ENCODE measurements at places on chromosomes 6 and 20.

GRCh38 chr6:2667617-2668016, 83.1 kb downstream of the MYLK4 start:
- no peak for DNase-seq

DNA sequence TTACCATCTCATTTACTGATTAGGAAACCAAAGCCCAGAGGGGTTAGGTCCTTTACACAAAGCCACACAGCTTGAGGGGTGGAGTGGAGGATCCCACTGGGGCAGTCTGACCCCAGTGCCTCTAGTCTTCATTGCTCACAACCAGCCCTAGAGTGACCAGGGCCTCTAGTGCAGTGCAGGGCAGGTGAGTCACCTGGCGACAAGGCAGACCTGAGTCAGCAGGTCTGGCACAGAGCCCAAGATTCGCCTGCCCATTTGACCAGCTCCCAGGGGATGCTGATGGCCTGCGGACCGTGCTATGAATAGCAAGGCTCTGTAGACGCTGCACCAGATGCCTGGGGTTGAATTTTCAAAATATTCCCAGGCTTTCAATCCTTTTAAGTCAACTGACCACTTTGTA, 29.9 kb downstream of the CDH26 start:
- DNase-seq: no peak

GRCh38 chr6:158709809-158710208, 60.0 kb downstream of the SYTL3 start:
- DNase-seq: no peak

GRCh38 chr6:78059171-78059570, 406.3 kb downstream of the MEI4 start:
- no peak for DNase-seq

- DNase-seq: no peak
Measured at GRCh38 chr20:50284811-50285375, 94.3 kb downstream of the CEBPB start.

GRCh38 chr20:22511943-22512910, 72.1 kb downstream of the FOXA2 start:
- no peak for DNase-seq

DNA sequence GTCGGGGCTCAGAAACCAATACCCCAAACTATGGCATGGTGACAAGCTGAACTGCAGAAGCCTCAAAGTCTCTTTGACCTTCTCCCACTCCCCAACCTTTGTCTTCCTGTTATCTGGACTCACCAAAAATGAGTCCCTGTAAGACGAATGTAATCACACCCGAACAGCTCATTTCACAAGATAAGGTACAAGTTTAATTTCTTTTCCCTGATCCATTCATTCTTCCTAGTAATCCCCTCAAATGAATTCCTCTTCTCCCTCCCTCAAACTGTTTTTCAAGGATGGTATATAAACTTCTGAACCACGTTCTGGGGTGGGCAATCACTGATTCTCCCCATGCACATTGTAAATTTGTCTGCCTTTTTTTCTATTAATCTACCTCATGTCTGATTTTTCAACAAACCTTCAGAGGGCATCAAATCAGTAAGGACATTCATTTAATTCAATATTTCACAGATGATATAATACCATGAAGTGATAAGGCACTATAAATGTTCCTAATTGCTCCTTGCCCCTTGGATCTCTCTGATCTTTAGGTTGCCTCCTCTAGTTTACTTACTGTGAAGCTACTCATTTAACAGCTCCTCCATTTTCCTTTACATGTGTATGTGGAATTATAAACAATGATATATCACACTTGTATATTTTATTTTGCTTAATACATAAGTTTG, 77.2 kb downstream of the OR2B2 start:
- no peak for DNase-seq

- no peak for DNase-seq
Measured at GRCh38 chr20:51616060-51616459, 73.5 kb upstream of the NFATC2 start.

DNA sequence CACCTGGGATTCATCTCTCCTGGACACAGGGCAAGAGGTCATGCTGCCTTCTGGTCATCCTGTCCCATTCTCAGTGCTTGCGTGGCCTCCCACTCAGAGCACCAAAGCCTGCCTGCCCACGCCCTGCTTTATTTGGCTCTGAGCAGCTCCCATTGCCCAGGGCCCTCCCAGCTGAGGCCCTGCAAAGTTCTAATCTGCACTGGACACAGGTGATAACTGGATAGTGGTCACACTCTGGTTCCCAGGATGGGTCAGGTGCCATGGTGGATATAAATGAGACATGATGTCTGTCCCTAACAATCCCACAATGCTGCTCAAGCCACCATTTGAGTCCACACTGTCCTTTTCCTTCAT, 39.5 kb downstream of the CPXM1 start:
- no peak for DNase-seq

- peak; percentile 8 for DNase-seq
Measured at GRCh38 chr20:44805335-44805978, 4.9 kb downstream of the RIMS4 start.

DNA sequence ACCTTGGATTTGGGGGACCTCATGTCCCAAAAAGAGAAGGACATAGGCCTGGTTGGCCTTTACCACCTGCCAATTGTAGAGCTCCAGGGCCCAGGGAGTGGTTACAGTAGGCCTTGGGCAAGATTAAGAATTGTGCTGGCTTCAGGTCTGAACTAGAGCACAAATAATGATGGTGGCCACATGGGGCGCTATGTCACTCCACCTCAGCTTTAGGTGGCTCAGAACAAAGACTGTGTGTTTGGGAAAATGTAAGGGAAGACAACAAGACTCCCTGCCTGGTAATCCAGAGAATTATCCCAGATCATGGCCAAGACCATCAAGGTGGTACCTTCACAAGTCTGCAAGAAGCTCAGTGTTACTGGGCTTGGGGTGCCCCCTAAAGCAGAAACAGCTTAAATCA, 224.9 kb upstream of the OPRM1 start:
- DNase-seq: no peak

DNA sequence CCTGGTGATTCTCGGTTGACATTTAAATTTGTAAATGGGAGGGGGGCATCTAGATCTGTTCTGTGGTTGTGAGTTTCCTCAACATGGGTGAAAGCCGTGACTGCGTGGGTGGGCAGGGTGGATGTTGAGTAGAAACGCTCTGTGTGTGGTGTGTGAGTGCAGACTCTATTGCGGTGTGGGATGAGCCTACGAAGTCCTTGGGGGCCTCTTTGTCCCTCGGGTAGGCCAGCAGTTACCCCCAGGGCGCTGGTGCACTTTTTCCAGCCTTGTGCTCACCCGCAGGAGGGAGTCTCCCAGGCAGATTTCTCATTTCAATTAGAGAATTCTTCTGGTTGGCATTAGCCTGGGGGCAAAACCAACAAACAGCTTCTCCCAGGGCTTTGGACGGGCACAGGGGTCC, 10.6 kb downstream of the TOX2 start:
- peak; percentile 50 for DNase-seq

- DNase-seq: no peak
Measured at GRCh38 chr6:30810813-30811339, 66.5 kb upstream of the IER3 start.

- no peak for DNase-seq
Measured at GRCh38 chr6:32050562-32050961, 12.3 kb downstream of the CYP21A2 start.

GRCh38 chr6:170366248-170366960, 59.8 kb downstream of the FAM120B start:
- DNase-seq: peak; percentile 35

DNA sequence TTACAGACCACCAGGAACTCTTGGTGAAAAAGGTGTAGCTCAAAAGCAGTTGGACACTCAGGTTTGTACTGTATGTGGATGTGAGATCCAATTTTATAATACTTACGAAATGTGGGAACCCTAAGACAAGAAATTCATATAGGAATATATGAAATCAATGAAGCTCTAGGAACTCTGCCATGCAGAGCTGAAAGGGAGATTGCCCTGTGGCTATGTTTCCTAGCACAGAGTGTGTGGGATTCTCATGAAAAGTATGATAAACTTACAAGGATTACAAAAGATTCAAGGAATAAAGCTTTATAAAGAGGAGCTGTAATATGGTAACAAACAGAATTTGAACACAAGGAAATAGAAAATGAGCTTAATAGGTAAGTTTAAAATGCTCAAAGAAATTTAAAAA, 205.7 kb upstream of the FAM83B start:
- DNase-seq: no peak

GRCh38 chr20:36856691-36857635, 19.0 kb upstream of the TLDC2 start:
- DNase-seq: peak; percentile 90

DNA sequence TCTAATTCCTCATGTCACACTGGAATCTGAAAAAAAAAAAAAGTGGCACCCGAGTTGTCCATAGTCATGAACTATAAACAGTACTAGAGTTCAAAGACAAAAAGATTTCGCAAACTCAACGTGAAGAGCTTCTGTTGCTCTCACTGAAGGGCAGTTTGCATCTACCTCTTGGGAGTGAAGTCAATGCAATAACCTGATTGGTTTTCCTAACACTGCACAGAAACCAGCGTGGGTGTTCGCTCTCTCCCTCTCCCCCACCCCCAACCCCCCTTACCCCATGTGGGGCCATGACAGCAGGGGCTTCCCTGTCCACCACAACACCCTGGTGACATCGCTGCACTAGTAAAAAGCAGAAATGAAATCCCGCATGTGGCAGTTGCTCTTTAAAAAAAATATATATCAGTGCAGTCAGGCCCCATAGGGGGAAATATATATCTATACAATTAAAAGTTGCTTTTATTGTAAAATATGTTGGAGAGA, 66.9 kb downstream of the GMPR start:
- no peak for DNase-seq

DNA sequence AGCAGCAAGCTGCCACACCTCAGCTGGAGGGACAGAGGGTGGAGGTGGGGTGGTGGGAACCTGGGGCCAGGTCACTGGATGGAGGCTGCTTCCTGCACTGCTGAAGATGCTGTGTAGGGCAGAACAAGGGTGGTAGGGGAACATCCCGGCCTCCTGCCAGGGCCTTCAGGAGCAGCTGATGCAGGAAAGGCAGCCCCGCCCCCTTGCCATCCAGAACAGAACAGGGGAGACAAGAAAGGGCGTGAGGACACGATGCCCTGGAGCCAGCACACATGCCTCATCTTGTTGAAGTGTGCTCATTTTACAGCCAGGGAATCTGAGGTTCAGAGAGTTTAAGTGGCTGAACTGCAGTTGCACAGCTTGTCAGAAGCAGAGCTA, 43.1 kb upstream of the PHACTR3 start:
- no peak for DNase-seq

- DNase-seq: no peak
Measured at GRCh38 chr20:42419814-42420532, 769.7 kb downstream of the PTPRT start.

DNA sequence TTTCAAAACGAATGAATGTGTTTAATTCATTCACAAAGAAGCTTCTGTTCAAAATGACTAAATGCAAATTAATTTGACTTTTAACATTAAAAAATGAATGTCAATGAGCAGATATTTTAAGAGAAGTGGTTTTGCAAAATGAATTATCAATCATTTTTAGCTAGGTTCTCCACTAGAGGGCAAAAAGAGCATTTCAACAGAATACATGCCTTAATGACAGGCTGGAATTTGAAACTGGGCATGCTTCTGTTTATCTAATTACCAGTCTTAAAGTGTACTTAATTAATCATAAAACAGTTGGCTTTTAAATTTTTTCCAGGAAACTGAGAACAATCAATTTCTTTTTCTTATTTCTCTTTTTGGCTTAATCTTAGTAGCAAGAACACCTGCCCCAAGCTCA, 63.8 kb upstream of the TINAG start:
- DNase-seq: peak; percentile 14

DNA sequence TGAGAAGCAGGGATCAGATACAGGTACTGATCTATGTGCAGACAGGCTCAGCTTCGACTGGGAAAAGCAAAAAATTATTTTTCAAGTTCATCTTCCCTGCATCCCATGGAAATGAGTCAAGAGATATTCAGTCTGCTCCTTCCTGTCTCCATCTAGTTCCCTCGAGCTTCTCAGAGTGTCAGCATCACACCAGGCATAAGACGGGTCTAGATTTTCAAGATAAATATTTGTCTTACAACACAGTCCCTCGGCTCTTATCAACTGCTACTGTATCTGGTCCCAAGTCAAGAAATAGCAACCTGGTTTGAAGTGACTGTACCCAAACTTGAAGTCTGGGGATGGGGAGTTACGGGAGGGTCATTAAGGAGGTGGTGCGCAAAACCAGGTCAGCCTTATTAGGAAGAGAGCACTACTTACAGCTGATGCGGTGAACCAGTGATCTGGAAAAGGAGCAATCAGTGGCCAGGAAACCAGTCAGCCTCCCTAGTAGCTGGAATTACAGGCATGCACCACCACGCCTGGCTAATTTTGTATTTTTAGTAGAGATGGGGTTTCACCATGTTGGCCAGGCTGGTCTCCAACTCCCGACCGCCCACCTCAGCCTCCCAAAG, 29.7 kb downstream of the ZMYND8 start:
- DNase-seq: no peak

GRCh38 chr6:95517568-95517967, 59.8 kb upstream of the MANEA start:
- DNase-seq: no peak

GRCh38 chr20:45104786-45105185, 3.9 kb upstream of the KCNS1 start:
- DNase-seq: no peak

- DNase-seq: no peak
Measured at GRCh38 chr6:168490757-168491156, 49.8 kb downstream of the SMOC2 start.

DNA sequence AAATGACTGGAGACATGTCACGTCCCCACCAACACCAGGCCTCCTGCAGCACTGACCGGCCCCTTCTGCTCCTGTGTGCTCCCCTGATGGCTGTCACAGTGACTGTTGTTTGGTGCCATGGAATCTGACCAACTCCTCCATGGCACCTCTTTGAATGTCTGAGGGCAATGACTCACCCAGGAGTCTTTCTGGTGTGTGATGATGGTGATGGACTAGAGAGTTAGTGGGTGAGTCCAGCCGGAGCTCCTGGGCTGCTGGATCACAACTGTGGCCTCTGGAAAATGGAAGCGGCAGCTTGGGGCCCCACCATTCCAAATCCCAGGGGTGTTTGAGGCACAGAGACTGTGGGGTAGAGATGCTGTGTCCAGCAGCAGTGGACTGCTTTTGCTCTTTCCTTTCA, 133.3 kb downstream of the TFAP2C start:
- no peak for DNase-seq
